ENCODE measurements at places on chromosomes 12 and 14. TPM values are rescaled to one million over a fixed set of nuclear protein-coding genes. Genes with fewer than 3 reads are reported as not detected.

The PCNX4 gene
- total RNA-seq, result 53.8 TPM

The DERA gene
- total RNA-seq, result 72.6 TPM

The MYRFL gene
- total RNA-seq, result not detected

The RAD51AP1 gene
- total RNA-seq, result 21.9 TPM

The TRHDE gene
- total RNA-seq, result 12.5 TPM

Measured in bronchus fibroblast of lung (primary cell).